Esophagus mucosa (tissue), 1 donor: ENCODE measurements at places on chromosomes 2 and 18. TPM values are rescaled to one million over a fixed set of nuclear protein-coding genes. Genes with fewer than 3 reads are reported as not detected.

DNA sequence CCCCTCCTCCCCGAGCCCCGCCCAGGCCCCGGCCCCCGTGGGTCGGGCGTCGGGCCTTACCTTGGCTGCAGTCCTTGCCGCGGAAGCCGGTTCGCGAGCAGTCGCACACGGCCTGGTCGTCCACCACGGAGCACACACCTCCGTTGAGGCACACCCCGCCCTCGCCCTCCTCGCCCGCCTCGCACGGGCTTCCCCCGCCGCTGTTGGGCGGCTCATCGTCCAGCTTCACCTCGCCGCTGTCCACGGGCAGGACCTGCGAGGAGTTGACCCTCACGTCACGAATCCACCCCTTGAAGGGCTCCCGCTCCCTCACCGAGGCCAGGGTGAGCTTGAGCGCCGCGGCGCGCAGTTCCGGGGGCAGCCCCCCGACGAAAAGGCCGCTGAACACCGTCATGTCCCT lies 4.5 kb downstream of the NRXN1 start:
- no peak for ATAC-seq

DNA sequence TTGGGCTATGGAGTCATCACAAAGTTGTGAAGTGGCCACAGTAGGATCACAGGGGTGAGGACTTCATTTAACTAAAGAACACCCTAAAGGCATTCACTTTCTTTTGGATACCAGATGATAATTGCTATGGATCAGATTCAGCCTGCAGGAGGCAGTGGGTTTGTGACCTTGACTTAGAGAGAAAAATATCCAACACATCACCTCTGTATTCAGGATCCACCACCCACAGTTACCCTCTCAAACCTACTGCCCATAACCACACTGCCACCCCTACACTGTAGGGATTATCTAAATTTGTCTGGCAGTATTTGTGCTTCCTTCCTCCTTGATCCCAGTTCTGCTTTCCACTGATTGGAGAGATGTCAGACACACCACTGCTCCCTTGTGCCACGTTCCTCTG lies 269.4 kb downstream of the MYCN start:
- no peak for ATAC-seq

- ATAC-seq: no peak
These were observed 114.8 kb downstream of the ATL2 start for GRCh38 chr2:38262069-38262871.

DNA sequence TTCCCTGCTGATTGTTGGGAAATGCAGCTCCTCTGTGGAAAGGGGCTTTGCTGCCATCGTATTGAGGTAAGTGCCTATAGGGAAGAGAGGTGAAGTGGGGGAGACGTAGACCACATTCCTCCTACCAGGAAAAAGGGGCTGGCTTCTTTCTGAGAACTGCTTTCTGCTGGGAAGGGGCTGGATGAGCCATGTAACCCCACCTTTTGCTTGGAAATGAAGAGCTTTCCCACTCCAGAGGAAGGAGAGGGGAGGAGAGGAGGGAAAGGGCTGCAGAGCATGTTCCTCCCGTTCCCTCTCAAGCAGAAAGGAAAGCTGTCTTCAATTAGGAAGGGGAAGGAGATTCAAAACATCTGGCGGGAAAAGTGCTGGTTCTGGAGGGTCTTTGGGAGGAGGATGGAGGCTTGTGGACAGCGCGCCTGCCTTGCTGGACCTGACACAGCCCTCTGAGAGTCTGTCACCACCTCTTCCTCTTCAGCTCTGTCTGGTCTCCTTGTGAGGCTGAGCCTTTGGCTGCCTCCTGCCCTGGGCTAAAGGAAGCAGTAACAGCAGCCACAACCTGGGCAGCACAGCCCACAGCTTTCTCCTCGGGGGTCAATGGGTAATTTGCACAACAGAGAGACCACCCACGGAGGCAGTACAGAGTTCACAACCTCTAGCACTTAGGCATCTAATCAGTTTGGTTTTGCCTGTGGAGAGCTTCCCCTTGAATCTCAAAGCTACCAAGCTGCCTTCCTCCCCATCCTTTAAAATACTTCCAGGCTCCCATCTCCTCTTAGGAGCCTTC lies 410.0 kb upstream of the TNP1 start:
- no peak for ATAC-seq

DNA sequence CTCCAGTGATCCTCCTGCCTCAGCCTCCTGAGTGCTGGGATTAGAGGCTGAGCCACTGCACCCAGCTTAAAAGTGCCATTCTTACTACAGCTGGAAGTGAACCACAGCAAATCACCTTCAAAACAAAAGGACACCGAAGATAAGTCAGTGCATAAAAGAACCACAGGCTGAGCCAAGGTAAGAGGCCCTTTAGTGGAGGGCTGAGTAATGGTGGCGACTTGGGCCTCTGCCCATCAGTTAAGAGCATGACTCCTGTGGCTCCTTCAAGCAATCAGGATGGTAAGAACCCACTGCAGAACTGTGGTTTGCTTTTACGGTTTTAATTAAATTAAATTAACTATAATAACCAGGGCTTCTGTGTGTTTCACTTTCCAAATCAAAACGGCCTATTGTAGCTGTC lies 75.1 kb downstream of the CTAGE1 start:
- ATAC-seq: no peak

DNA sequence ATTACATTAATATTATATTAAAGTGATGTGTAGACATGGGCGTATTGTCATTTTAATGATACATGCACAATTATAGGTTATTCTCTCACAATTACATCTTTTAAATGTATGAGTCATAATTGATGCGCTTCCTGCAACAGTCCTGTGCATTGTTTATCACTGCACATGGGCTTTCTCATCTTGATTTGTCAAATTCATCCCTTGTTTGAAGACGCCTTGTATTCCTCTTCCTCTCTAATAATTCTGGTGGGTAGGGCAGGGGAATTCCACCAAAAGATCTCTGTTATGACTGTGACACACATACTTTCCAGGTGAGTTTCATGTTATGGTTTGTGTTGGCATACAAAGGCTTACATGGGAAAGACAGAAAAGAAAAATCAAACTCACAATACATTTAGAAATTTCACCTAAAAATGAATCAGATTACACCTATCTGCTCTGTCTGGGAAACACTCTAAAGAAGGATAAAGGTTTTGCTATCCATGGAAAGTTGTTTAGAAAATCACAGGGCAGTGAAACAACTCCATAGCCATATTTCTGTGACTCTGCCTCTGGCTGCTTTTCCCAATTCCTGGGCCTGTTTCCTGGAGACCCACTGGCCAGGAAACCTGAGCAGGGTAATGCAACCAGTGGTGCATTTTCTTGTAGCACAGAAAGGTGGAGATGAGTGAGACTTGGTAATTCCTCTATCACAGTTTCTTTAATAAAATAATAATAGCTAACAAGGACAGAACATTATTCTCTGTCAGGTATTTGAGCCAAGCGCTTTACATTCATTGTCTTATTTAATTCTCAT lies 13.2 kb downstream of the SLC9A2 start:
- no peak for ATAC-seq

GRCh38 chr2:223643309-223643708 lies 41.1 kb upstream of the SCG2 start:
- ATAC-seq: no peak

DNA sequence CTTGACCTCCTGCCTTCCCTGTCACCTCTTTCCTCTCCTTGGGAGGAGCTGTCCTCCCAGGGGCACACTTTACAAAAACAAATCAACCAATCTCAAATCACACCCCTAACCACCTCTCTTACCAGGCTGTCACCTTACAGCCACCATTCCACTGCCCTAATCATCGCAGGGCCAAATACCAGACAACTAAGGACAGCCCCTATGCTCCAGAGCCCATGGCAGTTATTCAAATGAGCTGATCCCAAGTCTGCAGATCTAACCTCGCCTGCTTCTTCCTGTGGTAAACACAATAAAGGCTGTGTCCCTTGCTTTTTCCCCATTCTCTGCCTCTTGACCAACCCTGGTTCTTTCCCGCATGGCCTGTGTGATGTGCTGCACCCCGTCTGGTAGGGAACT lies 154.2 kb upstream of the CNTNAP5 start:
- ATAC-seq: no peak

DNA sequence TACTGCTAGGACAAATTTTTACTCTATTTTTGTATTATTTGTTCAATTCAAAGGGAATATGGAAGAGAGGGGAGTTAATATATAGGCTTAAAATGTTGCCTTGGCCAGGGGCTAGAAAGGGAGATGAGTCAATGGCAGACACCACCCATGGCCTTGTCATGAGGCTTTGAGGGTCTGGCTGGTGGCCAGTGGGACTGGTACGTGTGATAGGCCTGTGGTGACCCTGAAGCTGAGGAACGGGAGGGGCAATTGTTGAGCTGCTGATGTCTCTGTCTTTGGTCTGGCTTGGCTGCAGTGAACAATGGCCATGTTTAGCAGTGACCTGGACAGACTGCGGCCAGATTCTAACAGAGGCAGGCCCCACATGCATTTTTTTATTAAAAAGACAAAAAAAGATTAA lies 18.5 kb downstream of the GKN1 start:
- ATAC-seq: no peak

GRCh38 chr2:231341100-231341499 lies 54.4 kb upstream of the B3GNT7 start:
- no peak for ATAC-seq

GRCh38 chr18:8212896-8213780 lies 396.1 kb upstream of the RAB12 start:
- ATAC-seq: no peak

GRCh38 chr2:217061916-217062505 lies 202.1 kb upstream of the TNP1 start:
- ATAC-seq: no peak

DNA sequence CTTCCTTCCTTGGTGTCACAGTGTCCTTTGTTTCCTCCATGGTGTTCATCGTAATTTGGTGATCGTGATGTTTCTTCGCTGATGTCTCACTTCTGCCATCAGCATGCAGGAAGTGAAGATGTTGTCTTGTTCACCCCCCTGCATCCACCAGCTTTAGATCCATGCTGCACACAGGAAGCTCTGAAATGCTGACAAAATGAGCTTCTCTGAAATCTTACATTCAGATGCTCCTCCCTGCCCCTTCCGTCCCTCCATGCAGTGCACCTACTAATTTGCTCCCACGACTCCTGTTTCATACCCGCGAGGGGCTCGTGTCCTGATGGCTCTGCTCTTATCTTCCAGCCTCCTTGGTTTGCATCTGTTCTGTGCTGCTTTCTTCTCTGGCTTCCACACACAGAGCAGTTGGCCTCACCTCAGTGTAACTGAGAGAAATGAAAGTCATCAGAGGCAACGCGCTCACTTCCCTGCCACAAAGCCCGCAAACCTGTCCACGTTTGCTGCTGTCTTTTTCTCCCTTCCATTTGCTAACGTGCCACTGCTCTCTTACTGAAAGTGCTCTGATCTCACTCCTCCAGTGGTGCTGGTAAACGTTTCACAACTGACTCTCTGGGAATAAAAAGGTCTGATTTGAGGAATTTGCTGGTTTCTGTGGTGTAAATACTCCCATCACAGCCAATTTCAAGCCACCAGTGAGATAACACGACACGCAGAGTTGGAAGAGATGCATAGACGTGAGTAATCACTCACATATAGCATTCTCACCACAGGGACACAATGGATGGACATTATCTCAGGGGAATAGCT lies 41.0 kb upstream of the MGAT4A start:
- no peak for ATAC-seq

- ATAC-seq: no peak
These were observed 316.9 kb upstream of the EPAS1 start for GRCh38 chr2:45980161-45980865.

DNA sequence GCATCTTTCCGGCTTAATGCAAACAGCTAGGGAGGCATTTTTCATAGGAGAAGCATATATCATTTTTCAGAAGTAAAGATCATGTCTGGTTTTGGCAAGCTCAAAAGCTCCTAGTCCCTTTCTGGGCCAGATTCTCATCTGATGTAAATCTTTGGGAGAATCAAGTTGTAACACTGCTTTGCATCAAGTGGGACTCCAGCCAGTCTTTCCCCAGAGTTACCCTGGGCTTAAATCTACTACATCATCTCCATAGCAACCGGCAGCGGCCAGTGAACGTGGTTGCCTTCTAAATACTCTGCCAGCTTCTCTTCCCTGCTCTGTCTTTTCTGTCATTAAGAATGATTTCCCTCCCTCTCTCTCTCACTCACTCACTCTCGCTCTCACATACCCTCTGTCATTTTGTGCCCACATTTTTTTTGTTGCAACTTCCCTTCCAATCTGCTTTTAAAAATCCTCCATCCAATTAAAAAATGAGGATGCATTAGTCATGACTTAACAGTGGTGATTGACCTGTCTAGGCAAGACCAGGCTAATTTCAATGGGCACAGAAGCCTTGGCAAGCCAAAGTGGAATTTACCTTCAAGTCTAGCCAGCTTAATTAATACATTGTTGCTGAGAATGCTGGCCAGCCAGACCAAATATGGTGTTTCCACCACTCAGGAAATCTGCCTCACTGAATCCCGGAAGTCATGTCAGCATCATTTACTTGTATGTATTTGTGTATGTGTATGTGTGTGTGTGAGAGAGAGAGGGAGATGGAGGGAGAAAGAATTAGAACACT lies 93.0 kb downstream of the NRP2 start:
- peak; percentile 95 for ATAC-seq

DNA sequence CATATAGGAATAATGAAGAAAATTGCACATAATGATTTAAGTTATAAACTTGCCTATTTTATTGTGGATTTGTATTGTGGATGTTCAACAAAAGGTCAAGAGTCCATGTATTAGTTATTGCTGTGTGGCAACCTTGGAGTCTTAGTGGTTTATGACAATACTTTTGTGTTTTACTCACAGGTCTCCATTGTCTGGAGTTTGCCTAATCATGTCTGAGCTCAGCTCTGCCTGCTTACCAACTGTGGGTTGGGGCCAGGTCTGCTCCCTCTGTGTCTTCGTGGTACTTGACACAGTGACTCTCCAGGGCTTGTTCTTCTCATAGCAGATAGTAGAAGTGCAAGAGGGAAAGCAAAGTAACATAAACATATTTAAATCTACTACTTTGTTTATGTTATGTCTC lies 382.5 kb downstream of the CBLN2 start:
- peak; percentile 25 for ATAC-seq

- peak; percentile 45 for ATAC-seq
These were observed 43.0 kb downstream of the MYO5B start for GRCh38 chr18:50151926-50152325.

DNA sequence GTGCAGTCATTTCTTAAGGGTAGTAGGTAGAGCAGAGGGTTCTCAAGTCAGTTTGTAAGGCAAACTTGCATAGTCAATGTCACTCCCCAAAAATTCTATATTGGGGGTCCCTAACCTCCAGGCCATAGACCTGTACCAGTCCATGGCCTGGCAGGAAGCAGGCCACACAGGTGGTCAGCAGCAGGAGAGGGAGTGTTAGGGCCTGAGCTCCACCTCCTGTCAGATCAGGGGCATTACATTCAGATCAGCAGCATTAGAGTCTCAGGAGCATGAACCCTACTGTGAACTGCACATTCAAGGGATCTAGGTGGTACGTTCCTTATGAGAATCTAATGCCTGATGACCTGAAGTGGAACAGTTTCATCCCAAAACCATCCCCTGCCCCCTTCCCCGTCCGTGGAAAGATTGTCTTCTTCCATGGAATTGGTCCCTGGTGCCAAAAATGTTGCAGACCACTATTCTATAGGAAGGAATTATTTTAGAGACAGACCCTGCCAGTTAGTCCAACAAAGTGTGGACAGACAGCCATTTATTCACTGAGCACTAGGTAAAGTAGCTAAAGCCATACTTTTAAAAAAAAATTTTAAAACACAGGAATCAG lies 6.7 kb downstream of the COA5 start:
- ATAC-seq: peak; percentile 69

GRCh38 chr2:11753452-11753885 lies 7.0 kb downstream of the LPIN1 start:
- peak; percentile 83 for ATAC-seq

Gene FRZB
- total RNA-seq: 0.32 TPM

Gene TTN
- 1.5 TPM for total RNA-seq

Gene GCG
- not detected for total RNA-seq

Gene PSMA8
- not detected for total RNA-seq

Gene PDE1A
- 1.2 TPM for total RNA-seq

Gene CHRND
- not detected for total RNA-seq

Gene HOXD3
- total RNA-seq: 0.52 TPM

Gene RNU2-63P
- 5.2 TPM for total RNA-seq
